SIG-M5 (cell line): ENCODE measurements at places on chromosomes 5 and 9.

- no peak for DNase-seq
Measured at GRCh38 chr9:134240361-134240760, 76.0 kb upstream of the RNU6ATAC start.

GRCh38 chr9:115278326-115279035 is 160.5 kb upstream of the TNC start:
- no peak for DNase-seq

DNA sequence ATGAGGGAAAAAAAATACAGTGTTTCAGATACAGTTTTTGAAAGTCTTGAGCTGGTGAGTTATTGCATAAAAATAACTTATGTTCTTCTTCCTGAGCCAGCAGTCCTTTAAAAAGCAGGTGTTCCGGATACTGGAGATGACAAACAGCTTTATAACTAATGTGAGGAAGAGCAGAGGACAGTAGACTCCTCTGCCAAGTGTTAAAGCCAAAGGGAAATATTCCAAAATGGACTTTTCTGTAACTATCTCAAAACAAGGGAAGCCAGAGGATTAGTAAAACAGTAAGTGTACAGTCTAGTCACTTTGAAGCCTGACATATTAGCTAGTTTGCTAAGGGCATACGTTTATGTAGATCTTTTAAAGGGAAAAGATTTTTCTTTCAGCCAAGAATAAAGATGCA is 11.0 kb upstream of the SNCAIP start:
- no peak for DNase-seq

- no peak for DNase-seq
Measured at GRCh38 chr9:7613931-7614330, 185.6 kb downstream of the DMAC1 start.

- DNase-seq = no peak
Measured at GRCh38 chr9:92147852-92148180, 32.6 kb upstream of the SPTLC1 start.
